Stimulated activated CD4-positive, alpha-beta T cell treated with anti-CD3 and anti-CD28 coated beads, Interleukin-12 subunit alpha, Interleukin-12 subunit beta, amount 100 ng/mL, for 4 hours (primary cell): ENCODE measurements at places on chromosomes 3 and 15.

GRCh38 chr3:45106874-45107273, 39.3 kb downstream of the CDCP1 start:
- DNase-seq: no peak

DNA sequence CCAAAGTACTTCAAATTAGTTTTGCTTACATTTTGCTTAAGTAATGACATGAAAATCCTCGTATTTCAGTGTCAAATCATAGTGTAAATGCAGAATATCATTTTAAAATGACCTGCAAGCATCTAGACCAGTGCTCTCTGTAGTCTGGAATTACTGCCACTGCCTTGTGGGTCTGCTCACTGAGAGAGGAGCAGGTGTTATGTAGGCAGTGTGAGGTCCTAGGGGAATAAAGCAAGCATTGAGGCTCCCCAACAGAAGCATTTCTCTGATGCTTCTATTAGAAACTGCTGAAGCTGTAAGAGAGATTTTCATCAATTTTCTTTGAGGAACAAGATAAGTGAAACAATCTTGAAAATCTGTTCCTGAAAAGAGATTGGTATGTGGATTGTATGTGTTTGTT, 253.2 kb downstream of the BBX start:
- DNase-seq: no peak

- no peak for DNase-seq
These were observed 75.7 kb downstream of the EFL1 start for GRCh38 chr15:82186719-82187406.

- DNase-seq: no peak
These were observed 146.1 kb upstream of the TPM1 start for GRCh38 chr15:62896380-62896866.

- no peak for DNase-seq
These were observed 102.3 kb upstream of the GOLGA6L6 start for GRCh38 chr15:20643829-20644425.

GRCh38 chr3:54045061-54045815, 77.1 kb upstream of the CACNA2D3 start:
- no peak for DNase-seq

- no peak for DNase-seq
These were observed 212 bp downstream of the TCAIM start for GRCh38 chr3:44338828-44339127.

- DNase-seq: no peak
These were observed 355.4 kb downstream of the MFSD1 start for GRCh38 chr3:159157275-159157674.
